ENCODE measurements at places on chromosomes 5 and 9.
A peak's percentile ranks its signal among the peaks of the same experiment; 100 is the strongest.

DNA sequence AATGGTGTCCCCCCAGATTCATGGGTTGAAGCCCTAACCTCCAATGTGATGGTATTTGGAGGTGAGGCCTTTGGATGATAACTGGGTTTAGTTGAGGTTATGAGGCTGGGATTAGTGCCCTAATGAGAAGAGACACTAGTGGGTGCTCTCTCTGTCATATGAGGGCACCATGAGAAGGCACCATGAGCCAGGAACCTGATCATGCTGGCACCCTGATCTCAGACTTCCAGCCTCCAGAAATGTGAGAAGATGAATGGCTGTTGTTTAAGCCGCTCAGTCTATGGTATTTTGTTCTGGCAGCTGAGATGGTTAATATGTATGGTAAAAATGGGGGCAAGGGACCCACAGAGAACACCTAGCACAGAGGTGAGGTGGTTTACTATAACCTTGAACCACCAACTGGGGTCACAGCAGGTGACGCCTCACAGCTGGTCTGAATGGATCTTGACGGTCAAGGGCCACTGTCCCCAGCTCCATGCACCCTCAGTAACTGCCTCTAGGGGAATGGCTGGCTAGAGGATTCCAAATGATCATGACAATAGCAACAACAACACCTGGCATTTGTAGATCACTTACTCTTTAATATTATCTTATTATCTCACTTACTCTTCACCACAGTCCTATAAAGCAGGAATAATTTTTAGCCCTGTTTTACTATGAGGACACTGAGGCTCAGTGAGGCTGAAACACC is 57.1 kb downstream of the FOXI1 start:
- no peak for DNase-seq

DNA sequence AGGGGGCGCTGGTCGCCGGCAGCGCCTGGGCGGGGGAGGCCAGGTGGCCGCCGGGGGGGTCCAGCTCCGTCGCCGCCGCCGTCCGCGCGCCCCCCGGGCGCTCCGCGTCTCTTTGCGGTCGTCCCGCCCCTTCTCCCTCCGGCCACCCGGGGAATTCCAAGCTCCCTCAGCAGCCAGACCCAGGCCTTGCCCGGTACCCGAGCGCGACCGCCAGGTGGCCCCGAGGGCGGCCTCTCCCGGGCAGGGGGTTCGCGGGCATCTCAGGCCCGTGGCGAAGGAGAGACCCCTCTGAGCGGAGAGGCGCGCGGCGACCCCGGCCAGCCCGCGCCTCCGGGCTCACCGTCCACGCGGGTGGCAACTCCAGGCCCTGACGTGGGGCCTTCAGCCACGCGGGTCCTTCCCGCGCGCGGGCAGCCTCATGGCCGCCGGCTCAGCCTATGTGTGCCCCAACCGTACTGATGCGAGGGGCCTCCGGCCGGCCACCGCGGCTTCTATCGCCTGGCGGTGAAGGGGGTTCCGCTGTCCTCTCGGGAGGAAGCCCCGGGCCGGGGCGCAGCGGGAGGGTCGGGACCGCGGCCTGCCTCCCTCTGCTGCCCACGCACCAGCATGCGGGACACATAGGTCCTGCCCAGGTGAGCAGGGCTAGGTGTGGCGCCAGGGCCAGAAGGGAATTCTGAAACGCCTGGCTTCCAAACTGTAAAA is 529 bp upstream of the NRARP start:
- DNase-seq: no peak

GRCh38 chr5:144304688-144305087 is 134.0 kb downstream of the KCTD16 start:
- no peak for DNase-seq

DNA sequence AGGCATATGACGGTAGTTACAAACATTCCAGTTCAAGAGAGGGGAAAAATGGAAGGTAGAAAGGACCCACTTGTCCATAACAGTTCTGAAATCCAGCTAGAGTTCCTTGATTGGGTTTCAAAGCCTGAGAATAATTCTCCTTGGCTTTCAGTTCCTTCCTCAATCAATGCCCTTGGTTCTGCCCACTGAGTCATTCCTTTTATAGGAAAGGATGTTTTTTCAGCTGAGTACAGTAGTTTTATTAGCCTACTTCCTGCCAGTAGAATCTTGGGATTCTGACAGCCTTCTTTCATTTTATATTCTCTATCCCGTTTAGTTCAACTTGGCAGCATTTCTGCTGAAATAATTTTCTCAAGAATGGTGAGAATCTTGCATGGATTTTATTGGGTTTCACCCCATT is 386.9 kb upstream of the SMC2 start:
- no peak for DNase-seq

DNA sequence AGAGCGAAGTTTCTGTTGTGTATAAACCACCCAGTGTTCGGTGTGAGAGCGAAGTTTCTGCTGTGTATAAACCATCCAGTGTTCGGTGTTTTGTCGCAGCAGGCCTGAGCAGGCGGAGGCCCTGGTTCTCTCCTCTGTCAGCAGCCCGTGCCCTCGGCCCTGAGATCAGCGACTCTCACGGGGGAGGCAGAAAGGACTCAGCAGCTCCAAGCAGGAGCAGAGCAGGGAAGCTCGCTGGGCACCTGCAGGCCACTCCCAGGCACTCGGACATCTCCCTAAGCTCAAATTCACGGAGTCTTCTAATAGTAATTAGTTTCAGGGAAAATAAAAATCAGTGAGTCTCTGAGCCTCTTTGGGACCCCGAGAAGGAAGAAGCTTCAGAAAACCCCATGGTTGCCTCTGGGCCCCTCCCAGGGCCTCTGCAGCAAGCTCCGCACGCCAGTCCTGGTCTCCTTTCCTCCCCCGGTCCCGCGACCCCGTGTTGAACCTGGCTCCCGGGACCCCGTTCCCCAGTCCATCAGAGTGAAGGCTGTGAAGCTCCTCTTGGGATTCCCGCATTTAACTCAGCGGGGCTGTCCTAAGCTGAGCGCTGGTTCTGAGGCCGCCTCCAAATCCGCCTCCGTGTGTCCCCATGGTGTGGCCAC is 81.9 kb upstream of the ADAMTS2 start:
- DNase-seq: no peak

DNA sequence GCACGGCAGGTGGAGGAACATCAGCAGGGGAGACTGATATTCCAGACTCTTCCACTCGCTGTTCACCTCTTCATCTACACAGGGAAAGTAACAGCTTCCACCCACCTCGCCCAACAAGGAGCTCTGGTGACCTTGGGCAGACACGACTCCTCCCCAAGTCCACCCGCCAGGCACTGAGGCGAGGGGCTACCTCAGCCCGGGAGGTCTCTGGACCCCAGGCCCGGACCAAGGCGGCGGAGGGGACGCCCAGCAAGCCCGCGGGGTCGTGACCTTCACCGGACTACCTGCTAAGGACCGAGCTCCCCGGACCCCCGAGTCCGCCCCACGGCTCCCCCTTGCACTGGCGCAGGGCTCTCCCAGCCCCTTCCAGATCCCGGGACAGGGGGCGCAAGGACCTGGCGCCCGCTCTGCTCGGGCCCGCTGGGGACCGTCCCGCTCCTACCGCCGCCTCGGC is 70.2 kb upstream of the LPCAT1 start:
- no peak for DNase-seq

DNA sequence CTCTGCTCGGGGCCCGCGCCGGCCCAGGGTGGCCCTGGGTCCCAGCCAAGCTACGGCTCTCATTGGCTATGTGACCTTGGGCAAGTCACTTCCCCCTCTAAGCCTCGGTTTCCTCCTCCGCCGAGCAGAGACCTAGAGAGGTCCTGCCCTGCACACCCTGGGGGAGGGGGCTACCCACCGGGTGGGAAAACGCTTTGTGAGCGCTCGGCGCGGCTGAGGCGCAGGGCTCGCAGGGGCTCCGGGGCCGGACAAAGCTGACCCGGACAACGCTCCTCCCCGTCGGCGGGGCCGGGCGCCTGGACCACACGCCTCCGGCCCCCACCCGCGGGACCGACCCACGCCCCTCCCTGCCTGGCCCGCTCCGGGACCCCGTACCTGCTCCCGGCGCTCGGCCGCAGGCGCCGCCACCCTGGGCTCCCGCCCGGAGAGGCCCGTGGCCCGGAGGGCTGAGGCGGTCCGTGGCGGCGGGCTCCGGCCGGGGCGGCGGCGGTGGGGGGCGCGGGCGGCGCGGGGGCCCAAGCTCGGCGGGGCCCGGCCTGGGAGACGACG is 85.7 kb upstream of the MELK start:
- DNase-seq: peak; percentile 9

- peak; percentile 27 for DNase-seq
Observed at GRCh38 chr5:35736280-35736679, 118.6 kb downstream of the SPEF2 start.

GRCh38 chr5:179167871-179168451 is 107.8 kb downstream of the ZNF354C start:
- no peak for DNase-seq

GRCh38 chr9:34252670-34253459 is 74.0 kb downstream of the UBAP1 start:
- DNase-seq: peak; percentile 9

GRCh38 chr9:98838155-98838867 is 30.8 kb downstream of the GALNT12 start:
- DNase-seq: no peak

DNA sequence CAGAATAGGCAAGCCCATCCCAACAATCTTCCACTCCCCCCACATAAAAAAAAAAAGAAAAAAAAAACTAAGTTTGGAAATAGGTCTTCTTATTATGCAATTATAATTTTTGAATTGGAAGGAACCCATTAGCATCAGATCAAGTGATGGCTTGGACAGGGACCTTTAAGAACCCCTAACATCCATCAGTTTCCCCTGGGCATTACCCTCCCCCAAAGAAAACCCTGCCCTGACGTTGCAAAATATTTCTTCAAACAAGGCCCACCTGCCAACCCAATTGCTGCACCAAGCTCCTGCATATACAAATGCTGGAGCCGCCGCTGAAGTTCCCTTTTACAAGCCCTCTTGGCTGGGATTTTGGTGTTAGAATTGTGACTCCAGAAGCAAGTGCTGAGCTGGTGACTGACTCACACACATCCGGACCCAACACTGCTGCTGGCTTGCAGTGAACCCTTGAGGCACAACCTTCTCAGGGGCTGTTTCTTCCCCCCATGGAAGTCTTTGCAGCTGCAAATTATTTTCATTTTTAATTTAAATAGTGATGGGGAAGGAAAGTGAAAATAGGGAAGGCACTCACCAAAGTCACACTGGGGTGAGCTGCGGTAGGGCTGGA is 56.1 kb upstream of the AFAP1L1 start:
- DNase-seq: no peak

DNA sequence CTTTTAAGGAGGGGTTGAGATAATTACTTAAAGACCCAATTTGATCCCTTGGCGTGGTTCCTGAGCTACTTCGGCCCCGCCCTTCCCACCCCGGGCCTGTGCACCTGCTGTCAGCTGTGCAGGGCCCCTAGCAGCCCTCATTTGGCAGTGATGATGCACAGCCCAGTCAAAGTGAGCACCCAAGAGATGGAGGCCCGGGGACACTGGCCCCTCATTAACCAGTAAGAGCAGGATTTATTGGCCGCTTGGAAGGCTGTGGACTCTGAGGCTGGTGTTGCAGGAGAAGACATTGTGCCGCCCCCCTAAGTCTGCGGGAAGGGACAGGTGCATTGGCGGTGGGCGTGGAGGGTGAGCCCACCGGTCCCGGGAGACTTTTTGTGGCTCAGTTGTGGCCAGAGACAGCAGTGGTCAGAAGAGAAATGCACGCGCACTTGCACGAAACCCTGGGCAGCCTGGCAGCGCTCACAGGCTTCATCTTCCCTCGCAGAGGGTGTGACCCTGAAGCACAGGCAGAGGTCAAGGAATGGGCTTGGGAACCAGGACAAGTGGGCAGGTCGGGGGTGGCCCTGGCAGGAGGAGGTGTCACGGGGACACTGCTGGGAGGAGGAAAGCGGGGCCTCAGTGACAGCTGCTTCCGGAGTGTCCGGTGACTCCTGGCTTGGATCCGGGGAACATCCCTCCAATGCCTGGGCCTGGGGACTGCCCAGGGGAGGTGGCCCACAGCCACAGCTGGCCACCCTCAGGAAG is 74.0 kb upstream of the RXRA start:
- DNase-seq: no peak

GRCh38 chr5:171421331-171422262 is 2.1 kb downstream of the FGF18 start:
- no peak for DNase-seq

- DNase-seq: no peak
Observed at GRCh38 chr5:65391591-65391990, 90.1 kb downstream of the ADAMTS6 start.
